ENCODE measurements at places on chromosomes 1 and 21.

- no peak for DNase-seq
Measured at GRCh38 chr1:212281590-212281989, 3.6 kb upstream of the PPP2R5A start.

- DNase-seq, result no peak
Measured at GRCh38 chr1:243963571-243963970, 87.5 kb upstream of the ZBTB18 start.

DNA sequence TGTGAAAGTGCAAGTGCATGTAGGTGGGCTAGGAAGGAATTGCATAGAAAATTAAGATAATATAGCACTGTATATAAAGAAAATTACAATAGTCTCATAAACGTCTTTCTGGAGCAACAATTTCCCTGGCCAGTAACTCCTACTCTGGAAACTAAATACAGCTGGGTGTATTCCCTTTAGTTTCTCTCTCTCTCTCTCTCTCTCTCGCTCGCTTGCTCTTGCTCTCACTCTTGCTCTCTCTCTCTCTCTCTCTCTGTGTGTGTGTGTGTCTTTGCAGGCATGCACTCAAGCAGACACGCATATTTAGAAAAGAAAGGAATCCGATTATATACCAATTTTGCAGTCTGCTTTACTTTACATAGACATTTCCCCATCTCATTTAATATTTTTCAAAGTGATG lies 14.7 kb downstream of the S100A10 start:
- no peak for DNase-seq

DNA sequence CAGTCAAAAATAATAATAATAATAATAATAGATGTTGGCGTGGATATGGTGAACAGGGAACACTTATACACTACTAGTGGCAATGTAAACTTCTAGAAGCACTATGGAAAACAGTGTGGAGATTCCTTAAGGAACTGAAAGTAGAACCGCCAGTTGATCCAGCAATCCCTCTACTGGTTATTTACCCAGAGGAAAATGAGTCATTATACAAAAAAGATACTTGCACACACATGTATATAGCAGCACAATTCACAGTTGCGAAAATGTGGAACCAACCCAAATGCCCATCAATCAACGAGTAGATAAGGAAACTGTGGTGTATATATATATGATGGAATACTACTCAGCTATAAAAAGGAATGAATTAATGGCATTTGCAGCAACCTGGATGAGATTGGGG lies 176.0 kb downstream of the PLPP3 start:
- no peak for DNase-seq

DNA sequence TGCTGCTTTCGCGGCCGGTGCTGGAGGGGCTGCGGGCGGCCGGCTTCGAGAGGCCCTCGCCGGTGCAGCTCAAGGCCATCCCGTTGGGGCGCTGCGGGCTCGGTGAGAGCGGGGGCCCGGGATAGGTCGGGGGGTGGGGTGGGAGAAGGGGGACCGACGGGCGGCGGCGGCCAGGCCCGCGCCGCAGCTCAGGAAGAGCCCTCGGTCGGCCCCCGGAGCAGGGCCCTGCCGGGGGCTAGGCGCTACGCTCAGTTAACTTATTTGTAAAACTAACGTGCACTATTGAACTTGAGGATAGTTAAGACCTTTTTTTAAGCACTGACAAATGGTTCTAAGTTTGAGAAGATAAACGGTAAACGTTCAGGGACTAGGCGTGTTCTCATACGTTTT lies 418 bp downstream of the DDX20 start:
- DNase-seq, result no peak

- DNase-seq, result no peak
Measured at GRCh38 chr1:159091607-159092031, 15.1 kb upstream of the AIM2 start.

DNA sequence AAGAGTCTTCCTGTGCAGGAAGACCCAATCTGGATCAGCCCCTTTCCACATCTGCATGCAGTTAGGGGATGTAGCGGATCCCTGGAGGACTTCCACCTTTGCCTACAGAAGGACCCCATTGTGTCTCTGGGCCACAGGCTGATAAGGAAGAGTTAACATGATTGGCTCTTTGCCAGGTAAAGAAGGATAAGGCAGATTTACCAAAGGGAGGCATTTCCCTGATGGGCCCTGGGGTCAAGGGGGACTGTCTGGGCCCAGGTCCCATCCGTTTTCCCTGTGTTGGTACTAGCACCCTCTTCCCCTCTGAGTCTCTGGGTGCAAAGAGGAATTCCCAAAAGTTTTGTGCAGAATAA lies 29.1 kb downstream of the SLC26A9 start:
- DNase-seq, result no peak

Data from NCI-H1417 treated with DMSO at 0.1 percent for 48 hours (cell line).